ENCODE measurements at places on chromosomes 4 and X.

GRCh38 chrX:23344904-23345271 is 10.2 kb downstream of the PTCHD1 start:
- DNase-seq, result no peak

DNA sequence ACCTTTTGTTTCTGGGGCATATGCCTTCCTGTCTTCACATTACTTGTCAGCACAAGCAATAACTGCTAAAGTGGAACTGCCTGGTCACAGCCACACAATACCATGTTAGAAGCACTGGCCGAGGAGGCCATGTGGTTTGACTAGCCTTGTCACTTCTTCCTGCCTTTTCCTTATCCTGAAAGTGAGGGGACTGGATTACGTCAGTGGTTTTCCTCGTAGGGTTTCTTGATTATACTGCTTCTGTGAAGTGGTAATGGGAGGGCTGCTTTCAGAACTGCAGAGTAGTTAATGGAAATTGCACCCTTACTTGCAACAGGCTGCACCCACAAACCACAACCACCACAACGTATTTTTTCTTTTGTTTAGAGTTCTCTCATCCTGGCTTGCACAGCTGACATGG is 26.6 kb downstream of the ZRSR2 start:
- peak; percentile 40 for DNase-seq

DNA sequence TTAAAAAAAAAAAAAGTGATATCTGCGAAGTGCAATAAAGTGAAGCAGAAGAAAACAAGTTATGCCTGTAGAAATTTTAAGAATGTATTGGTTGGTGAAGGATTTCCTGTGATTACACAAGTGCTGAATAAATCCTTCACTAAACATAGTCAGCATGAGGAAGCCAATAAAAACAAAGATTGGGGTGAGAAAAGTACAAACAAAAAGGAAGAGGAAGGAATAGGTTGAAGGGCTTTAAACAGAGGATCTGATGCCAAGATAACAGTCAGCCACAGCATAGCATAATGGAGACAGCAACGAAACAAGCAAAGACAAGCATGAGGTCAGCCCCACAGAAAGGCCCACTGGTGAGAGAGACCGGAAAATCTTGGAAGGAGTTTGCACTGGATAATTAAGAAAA is 372.2 kb downstream of the ADAM29 start:
- no peak for DNase-seq

DNA sequence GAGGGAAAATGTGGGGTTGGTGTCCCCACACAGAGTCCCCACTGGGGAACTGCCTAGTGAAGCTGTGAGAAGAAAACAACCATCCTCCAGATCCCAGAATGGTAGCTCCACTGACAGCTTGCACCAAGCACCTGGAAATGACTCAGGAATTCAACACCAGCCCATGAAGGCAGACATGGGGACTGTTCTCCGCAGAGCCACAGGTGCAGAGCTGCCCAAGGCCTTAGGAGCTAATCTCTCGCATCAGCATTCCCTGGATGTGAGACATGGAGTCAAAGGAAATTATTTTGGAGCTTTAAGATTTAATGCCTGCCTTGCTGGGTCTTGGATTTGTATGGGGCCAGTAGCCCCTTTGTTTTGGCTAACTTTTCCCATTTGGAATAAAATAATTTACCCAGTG is 367.9 kb downstream of the FAM133A start:
- no peak for DNase-seq

GRCh38 chr4:89290727-89291516 is 16.7 kb downstream of the GPRIN3 start:
- peak; percentile 33 for DNase-seq

GRCh38 chr4:56186808-56187523 is 200.3 kb downstream of the AASDH start:
- no peak for DNase-seq

GRCh38 chrX:108795240-108795639 is 58.9 kb upstream of the IRS4 start:
- DNase-seq, result no peak

- no peak for DNase-seq
These were observed at the start of gene LGI2 for GRCh38 chr4:25030277-25031076. Gene LGI2 (minus strand): TSS chr4:25030946. CDS start chr4:25030693, 253 bp downstream.

GRCh38 chr4:188403272-188403671 is 264.0 kb downstream of the TRIML1 start:
- no peak for DNase-seq

- DNase-seq, result no peak
These were observed 34.9 kb downstream of the ELOVL6 start for GRCh38 chr4:110163327-110164069.

- no peak for DNase-seq
These were observed 96.5 kb downstream of the RNF150 start for GRCh38 chr4:141036786-141037185.

DNA sequence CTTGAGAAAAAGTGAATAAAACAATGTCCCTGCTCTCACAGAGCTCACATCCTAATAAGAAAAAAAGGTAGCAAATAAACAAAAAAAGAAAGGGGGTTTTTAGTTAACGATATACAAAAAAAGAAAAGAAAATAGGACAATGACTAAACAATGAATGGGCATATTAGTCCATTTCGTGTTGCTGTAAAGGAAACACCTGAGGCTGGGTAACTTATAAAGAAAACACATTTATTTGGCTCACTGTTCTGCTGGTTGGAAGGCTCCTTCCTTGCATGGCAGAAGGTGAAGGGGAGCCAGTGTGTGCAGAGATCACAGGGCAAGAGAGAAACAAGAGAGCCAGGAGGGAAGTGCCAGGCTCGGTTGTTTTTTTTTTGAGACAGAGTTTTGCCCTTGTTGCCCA is 4.7 kb upstream of the KLF3 start:
- no peak for DNase-seq

DNA sequence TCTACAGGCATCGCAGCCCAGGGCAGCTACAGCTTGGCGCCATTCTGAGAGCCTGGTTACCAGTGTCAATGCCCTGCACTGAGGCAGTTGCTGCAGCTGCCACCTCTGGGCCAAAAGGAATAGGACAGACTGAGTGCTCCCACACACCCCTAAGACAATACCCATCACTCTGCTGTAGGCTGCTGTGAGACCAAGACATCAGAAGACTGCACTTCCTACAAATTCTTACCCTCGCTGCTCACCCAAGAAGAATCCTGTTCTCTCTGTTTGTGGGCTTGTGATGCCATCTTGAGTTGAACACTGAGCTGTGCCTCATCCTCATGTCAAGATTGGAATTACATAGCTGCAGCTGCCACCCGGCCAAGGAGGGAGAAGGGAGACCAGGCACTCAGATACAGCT is 1847.0 kb upstream of the PCDH10 start:
- DNase-seq, result no peak

GRCh38 chr4:11495291-11495690 is 66.6 kb upstream of the HS3ST1 start:
- no peak for DNase-seq

DNA sequence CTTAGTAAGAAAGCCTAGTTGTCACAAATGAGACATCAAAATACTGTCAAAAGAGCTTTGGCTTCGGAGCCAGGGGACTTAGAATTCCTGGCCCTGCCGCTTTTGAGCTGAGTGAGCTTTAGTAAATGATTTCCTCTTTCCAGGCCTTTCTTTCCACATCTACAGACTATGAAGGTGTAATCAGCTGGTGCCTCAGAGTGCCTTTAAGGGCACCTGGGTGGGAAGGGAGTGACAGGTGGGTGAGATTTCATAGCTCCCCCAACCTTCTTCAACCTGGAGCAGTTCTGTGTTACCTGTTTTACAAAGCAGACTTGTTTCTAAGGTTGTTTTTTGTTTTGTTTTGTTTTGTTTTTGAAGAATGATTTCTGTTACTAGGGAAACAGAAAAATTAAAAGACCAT is 154.7 kb upstream of the BOD1L1 start:
- DNase-seq, result no peak

DNA sequence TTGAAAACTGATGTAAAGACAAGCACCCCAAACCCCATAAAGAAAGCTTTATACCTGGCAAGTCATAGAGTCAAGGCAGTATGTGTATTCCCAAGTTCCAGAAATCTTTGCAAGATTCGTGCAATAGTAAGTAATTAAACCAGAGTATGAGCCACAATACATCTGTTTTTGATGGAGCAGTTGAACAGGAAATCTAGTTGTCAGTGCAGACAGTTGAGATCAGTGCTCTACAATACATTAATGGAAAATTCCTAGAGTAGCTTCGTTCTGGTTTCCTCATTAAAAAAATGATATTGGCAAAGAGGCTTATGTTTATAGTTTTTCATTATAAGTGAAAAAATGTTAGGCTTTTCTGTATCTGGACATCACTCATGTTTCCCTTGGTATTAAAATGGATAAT is 575.3 kb downstream of the TRIML1 start:
- DNase-seq, result no peak

DNA sequence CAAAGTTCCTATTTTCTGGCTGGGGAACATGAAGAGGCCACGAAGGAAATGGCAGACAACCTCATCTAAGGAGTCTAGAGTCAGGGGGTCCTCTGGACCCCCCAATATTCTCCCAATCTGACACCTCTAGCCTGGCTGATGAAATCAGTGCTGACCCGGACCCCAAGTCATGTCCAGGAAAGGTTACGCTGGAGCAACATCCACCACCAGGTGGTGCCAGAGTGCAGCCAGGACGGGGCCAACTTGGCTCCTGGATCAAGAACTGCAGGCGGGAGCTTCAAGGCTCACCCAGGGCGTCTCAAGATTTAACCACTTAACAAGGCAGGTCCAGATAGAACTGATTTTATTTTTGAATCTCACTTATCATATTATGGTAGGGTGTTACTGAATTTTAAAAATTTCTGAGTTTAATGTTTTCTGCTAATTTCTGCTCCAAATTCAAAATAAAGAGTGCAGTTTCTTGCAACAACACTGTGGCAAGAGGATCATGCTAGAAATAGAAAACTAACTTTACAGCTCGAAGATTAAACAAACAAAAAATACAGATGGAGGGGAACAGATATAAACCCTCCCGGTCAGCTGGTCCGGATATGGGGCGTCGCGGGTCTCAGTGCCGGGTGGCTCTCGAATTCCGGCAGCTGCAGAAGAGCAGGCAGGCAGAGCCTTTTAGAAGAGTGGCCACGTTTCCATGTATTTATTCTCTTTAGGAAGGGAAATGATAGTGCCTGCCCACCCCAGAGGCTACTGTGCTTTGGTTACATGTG is 135.5 kb downstream of the AFAP1 start:
- DNase-seq, result peak; percentile 69

- no peak for DNase-seq
These were observed 152.2 kb downstream of the SPATA18 start for GRCh38 chr4:52203351-52203750.

DNA sequence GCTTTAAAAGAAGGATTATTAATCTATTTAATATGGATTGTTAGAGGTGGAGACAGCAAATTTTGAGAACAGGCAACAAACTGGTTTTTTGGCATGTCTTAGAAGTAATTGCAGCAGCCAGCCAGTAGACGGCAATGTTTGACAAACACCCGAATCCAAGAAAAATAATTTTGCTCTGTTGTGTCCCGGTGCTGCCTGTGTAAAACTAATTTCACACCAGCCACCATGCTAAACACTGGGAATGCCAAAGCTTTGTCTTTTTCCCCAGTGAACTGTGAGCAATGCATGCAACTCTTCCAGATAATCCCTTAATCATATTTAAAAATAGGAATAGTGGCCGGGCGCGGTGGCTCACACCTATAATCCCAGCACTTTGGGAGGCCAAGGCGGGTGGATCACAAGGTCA is 25.9 kb downstream of the SMIM31 start:
- DNase-seq, result peak; percentile 1

GRCh38 chr4:189053621-189054020 is 887.1 kb upstream of the FRG1 start:
- DNase-seq, result no peak

DNA sequence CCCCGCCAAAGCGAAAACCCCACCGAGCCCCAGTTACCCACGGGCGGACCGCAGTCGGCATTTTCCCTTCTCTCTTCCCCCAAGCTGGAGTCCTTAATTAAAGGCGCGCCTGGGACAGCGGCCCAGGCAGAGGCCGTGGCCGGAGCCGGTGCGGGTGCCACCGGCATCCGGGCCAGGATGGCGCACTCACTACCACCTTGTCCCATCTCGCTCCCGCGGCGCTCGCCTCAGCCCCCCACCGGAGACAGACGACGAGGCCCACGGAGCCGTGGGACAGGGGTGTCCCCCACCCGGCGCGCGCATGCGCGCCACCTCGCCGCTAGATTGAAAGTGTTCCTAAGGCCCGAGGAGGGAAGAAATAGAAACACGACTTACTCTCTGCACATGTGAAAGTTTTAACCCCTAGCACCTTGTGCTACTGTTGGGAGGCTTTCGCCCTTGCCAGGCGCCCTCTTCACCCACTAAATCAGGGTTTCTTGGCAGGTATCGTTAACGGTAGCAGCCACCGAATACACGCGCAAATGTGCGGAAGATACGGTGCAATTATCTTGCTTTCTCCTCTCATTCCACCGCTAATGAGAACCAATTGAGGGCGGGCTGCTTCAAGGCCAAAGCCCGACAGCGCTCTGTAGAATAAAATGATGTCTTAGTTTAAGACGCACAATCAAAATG is 64.3 kb upstream of the CCDC160 start:
- DNase-seq, result peak; percentile 41

DNA sequence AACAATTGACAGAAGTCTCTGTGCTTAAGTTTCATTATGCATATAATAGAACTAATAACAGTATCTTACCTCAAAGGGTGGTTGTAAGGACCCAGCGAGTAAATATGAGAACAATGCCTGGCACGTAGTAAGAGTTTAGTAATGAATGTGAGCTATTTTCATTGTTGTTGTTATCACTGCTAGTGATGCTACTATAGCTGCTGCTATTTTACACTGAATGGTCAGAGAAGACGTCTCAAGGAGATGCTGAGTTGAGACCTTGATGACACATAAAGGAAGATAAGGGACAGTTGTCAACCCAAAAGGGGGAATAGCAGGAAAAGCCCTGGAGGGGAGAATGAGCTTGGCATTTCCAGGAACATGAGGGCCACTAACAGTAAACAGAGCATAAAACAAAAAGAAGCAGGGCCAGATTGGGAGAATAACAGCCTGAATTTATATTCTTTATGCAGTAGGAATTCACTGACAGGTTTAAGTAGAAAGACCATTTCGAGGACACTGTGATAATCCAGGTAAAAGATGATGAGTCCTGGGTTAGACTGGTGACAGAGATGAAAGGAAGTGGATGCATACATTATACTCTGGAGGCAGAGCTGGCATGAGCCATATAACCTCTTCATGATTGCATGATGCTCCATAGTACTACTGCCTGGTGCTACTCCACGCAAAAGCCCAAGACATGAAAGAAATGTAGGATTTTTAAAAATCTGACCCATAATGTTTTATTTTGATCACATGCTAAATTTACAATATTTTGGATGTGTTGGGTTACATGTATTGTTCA is 23.1 kb downstream of the ATP8A1 start:
- no peak for DNase-seq

- no peak for DNase-seq
These were observed 77.1 kb downstream of the SLC9A7 start for GRCh38 chrX:46681849-46682248.

DNA sequence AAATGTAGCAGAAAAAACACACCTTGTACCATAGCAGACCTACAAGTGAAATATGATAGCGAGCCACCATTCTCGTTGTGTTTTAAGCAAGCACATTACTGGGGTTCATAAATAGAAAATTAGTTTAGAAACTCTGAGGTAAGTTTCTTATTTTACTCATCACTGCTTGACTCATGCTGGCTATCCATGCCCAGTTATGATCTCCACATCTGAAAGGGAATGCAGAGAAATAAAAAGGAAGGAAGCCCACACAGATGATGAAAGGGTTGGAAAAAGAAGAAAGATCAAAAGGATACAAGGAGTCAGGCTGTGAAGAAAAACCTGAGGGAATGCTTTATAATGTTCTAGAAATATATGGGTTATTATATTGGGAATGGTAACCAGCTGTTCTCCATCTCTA is 54.5 kb downstream of the CAMK2D start:
- no peak for DNase-seq
